ENCODE measurements at places on chromosomes 3 and 15. TPM values are rescaled to one million over a fixed set of nuclear protein-coding genes. Genes with fewer than 3 reads are reported as not detected.

Gene TARS3
- 14.2 TPM for total RNA-seq

Gene ABI3BP
- total RNA-seq: not detected

Gene IFT80
- 22.7 TPM for total RNA-seq

Gene CLEC3B
- not detected for total RNA-seq

Gene WNT7A
- not detected for total RNA-seq

Gene ZMYND10
- total RNA-seq: 1.2 TPM

Gene CDCP1
- 2.8 TPM for total RNA-seq

Gene CSPG4
- total RNA-seq: not detected

Data from activated T-cell treated with anti-CD3 and anti-CD28 coated beads, Interleukin-2, amount 50 U/mL, for 72 hours (primary cell).